ENCODE measurements at places on chromosomes 16 and 17. TPM values are rescaled to one million over a fixed set of nuclear protein-coding genes. Genes with fewer than 3 reads are reported as not detected.

Gene PPY
- not detected for total RNA-seq

Gene TBC1D3D
- 0.53 TPM for total RNA-seq

Gene CDH5
- not detected for total RNA-seq

Gene MATCAP1
- 37.3 TPM for total RNA-seq

Gene TEPSIN
- total RNA-seq, result 24.6 TPM

GRCh38 chr17:50952013-50952412 lies 85.9 kb upstream of the TOB1 start:
- peaks cover 9% of the 10 kb centered on the region for H3K4me1 ChIP-seq
- no peak for DNase-seq
- no peak overlapping the region for H3K4me3 ChIP-seq
- H3K27me3 ChIP-seq, result no peaks in the 10 kb centered on the region
- no peak overlapping the region for H3K27ac ChIP-seq
- no peaks in the 10 kb centered on the region for H3K36me3 ChIP-seq

- no peaks in the 10 kb centered on the region for H3K27me3 ChIP-seq
- peaks cover 48% of the 10 kb centered on the region for H3K4me1 ChIP-seq
- H3K27ac ChIP-seq, result no peak overlapping the region
- DNase-seq, result no peak
- peaks cover 26% of the 10 kb centered on the region for H3K36me3 ChIP-seq
- H3K4me3 ChIP-seq, result no peak overlapping the region
These were observed 44.4 kb downstream of the TNRC6A start for GRCh38 chr16:24773771-24774427.

DNA sequence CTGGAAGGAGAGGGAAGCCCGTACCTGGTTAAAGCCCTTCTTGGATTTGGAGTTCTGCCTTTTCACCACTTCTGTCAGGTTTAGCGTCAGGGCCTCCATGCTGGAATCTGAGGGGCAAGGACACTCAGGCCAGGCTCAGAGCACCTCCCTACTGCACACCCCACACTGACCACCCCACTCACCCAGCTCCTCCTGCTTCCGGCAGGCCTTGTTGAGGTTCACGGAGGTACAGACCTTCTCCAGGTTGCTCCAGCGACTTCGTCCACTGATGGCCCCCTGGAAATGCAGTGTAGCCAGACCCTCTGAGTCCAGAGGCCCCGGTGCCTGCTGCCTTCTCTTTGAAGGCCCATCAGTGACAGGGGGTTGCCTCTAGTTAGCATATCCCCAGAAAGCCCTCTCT lies 14.1 kb upstream of the PIK3R6 start:
- no peaks in the 10 kb centered on the region for H3K27me3 ChIP-seq
- no peak overlapping the region for H3K4me3 ChIP-seq

DNA sequence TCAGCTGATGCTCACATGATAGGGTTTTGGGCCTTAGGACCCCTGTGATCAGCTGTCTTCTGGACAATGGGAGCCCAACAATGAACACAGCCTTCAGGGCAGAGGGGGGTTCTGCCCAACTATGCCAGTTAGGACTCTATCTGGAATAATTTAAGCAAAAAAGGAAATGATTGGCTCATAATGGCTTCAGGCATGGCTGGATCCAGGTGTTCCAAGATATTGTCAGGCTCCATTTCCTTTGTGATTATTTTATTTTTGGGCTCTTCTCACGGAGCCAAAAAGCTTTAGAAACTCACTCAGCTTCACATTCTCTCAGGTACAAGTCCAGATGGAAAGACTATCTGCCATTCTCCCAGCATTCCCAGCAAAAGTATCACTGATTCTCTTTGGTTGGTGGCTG lies 2.9 kb upstream of the MT2A start:
- H3K27ac ChIP-seq, result no peak overlapping the region
- no peaks in the 10 kb centered on the region for H3K36me3 ChIP-seq
- peaks cover 36% of the 10 kb centered on the region for H3K4me1 ChIP-seq
- H3K27me3 ChIP-seq, result peaks cover 2% of the 10 kb centered on the region

- peaks cover 39% of the 10 kb centered on the region for H3K36me3 ChIP-seq
- peaks cover 2% of the 10 kb centered on the region for H3K4me1 ChIP-seq
These were observed 23.2 kb downstream of the DYNC1LI2 start for GRCh38 chr16:66728117-66728787.

GRCh38 chr17:56930739-56931337 lies 17.0 kb upstream of the TRIM25 start:
- H3K4me3 ChIP-seq, result no peak overlapping the region
- H3K4me1 ChIP-seq, result no peaks in the 10 kb centered on the region
- H3K27me3 ChIP-seq, result no peaks in the 10 kb centered on the region

- no peaks in the 10 kb centered on the region for H3K27me3 ChIP-seq
- H3K27ac ChIP-seq, result no peak overlapping the region
These were observed 94.2 kb downstream of the MAP2K4 start for GRCh38 chr17:12114686-12115418.

- peaks cover 23% of the 10 kb centered on the region for H3K4me1 ChIP-seq
- H3K4me3 ChIP-seq, result peak overlapping the region; percentile 78
- DNase-seq, result peak; percentile 85
- H3K36me3 ChIP-seq, result no peaks in the 10 kb centered on the region
- peaks cover 5% of the 10 kb centered on the region for H3K27me3 ChIP-seq
These were observed 15.0 kb upstream of the RGS9 start for GRCh38 chr17:65121916-65122806.

DNA sequence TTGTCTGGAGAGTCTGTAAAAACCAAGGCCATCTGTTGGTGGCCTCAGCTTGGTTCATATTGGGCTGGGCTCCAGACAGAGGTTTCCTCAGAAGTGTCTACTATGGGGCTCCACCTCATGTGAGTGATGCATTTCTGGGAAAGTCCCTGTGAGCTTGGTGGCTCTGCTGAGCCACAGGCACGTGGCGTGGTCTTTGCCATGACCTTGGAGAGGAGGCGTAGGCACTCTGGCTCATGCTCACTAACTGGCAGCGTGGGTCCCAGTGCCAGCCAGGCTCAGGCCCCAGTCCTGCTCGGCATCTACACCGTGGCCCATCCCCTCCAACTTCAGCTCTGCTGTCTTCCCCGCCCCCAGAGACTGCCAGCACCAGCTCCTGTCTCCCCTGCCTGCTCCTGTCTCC lies 10.7 kb upstream of the SMTNL2 start:
- peaks cover 20% of the 10 kb centered on the region for H3K4me1 ChIP-seq
- H3K4me3 ChIP-seq, result no peak overlapping the region
- H3K36me3 ChIP-seq, result no peaks in the 10 kb centered on the region
- peaks cover 4% of the 10 kb centered on the region for H3K27me3 ChIP-seq
- H3K27ac ChIP-seq, result peak overlapping the region; percentile 57

- H3K36me3 ChIP-seq, result no peaks in the 10 kb centered on the region
- no peak overlapping the region for H3K27ac ChIP-seq
- H3K27me3 ChIP-seq, result no peaks in the 10 kb centered on the region
These were observed 46.1 kb downstream of the CPPED1 start for GRCh38 chr16:12757546-12757945.

GRCh38 chr16:79303959-79304387 lies 296.6 kb downstream of the MAF start:
- no peaks in the 10 kb centered on the region for H3K36me3 ChIP-seq
- DNase-seq, result no peak
- H3K4me3 ChIP-seq, result no peak overlapping the region
- H3K27me3 ChIP-seq, result no peaks in the 10 kb centered on the region
- H3K4me1 ChIP-seq, result peaks cover 3% of the 10 kb centered on the region

GRCh38 chr17:68777243-68777855 lies 176.2 kb upstream of the FAM20A start:
- H3K4me1 ChIP-seq, result no peaks in the 10 kb centered on the region
- no peak overlapping the region for H3K4me3 ChIP-seq
- no peaks in the 10 kb centered on the region for H3K36me3 ChIP-seq
- H3K27ac ChIP-seq, result no peak overlapping the region

DNA sequence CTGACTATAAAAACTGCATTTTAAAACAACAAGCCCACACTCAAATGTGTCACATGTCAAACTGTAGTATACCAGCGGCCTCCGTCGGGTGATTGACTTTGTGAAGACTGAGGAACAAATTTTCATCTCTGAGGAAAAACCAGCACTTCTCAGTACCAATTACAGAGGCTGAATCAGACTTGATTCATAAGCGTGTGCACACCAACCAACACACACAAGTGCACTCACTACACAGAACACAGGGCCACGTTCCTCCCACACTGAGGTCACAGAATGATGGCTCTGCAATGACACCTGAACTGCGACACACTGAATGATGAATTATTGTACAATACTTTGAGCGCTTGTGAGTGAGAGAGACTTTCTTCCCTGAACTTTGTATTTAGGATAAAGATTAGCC lies 29.6 kb downstream of the XPO6 start:
- H3K36me3 ChIP-seq, result peaks cover 53% of the 10 kb centered on the region
- no peaks in the 10 kb centered on the region for H3K27me3 ChIP-seq
- peak overlapping the region; percentile 87 for H3K27ac ChIP-seq
- peaks cover 83% of the 10 kb centered on the region for H3K4me1 ChIP-seq
- peak; percentile 82 for DNase-seq
- peak overlapping the region; percentile 21 for H3K4me3 ChIP-seq

DNA sequence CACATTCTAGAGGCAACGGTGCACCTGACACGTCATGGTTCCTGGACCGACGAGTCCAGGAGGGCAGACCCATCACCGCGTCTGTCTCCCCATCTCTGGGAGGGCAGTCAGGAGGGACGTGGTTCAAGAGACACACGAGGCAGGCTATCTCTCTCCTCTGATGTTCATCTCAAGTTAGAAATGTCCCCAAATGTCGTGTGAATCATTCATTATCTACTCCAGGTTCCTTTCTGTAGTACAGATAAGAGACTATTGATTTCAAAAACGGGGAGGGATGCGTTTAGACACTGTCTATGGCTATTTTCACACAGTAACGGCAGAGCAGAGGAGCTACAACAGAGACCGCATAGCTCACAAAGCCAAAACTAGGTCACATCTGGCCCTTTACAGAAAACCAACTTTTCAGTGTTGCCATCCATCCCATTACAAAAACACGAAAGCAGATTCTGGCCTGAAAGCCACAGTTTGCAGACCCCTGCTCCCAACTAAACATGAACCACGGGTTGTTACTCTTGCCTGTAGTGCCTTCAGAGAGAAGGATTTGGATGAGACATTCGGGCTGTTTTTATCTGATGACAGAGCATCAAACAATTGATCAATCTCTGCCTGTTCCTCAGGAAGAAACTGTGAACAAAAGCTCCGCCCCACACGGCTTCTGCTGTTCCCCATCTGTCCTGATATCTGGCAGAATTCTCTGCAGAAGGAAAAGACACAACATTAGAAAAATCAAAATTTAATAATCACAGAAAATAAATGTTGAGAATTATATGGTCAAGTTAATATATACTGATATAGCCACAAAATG lies 6.8 kb downstream of the MEAK7 start:
- H3K27ac ChIP-seq, result no peak overlapping the region
- no peak for DNase-seq
- peaks cover 1% of the 10 kb centered on the region for H3K4me1 ChIP-seq
- no peaks in the 10 kb centered on the region for H3K27me3 ChIP-seq
- no peak overlapping the region for H3K4me3 ChIP-seq
- peaks cover 42% of the 10 kb centered on the region for H3K36me3 ChIP-seq

GRCh38 chr17:69503711-69504110 lies 89.2 kb downstream of the MAP2K6 start:
- H3K27me3 ChIP-seq, result no peaks in the 10 kb centered on the region
- no peak overlapping the region for H3K4me3 ChIP-seq
- DNase-seq, result no peak
- peaks cover 12% of the 10 kb centered on the region for H3K36me3 ChIP-seq
- H3K4me1 ChIP-seq, result no peaks in the 10 kb centered on the region
